ENCODE measurements at places on chromosomes 2 and 18.

- DNase-seq, result no peak
Observed at GRCh38 chr18:23963443-23964165, 51.0 kb upstream of the TTC39C start.

GRCh38 chr2:237682151-237682550 is 54.8 kb downstream of the LRRFIP1 start:
- no peak for DNase-seq

GRCh38 chr2:69222953-69223658 is 163.9 kb downstream of the GFPT1 start:
- DNase-seq, result no peak

- no peak for DNase-seq
Observed at GRCh38 chr18:4203568-4204437, 251.3 kb downstream of the DLGAP1 start.

DNA sequence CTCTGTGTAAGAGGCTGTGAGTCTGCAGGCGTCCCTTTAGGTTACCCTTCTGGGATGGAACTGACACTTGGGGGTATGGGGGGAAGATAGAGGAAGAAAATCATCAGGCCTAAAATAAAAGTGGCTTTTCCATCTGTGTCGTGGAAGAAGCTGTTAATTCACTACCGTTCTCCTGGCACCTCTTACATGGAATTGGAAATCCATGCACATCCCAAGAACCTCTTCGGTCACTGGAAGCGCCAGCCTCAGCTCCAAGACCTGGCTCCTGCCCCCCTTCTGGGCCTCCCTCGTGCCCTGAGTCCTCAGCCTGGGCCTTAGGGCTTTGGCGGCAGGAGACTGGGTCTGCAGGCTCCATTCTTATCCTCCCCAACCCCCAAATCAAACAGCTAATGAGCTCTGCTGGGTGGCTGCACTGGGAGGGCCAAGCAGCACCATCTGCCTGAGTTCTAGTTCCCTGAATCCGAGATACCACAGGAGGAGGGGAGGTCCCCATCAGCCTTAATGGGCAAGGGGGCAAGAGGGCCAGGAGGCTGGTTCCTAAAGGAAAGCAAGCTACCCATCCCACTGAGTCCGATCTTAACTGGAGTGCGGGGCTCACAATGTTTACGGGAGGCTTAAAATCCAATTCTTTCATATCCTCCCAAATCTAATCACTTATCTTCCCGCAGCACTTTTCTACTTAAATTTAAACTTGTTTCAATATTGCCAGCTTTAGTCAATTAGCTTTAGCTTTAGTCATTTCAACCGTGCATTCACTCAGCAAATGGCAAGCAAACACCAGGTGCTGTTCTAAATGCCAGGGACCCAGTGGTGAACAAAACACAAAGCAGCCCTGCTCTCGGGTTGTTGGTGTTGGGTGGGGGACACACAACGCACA is 52.8 kb downstream of the FAM178B start:
- DNase-seq, result no peak

- DNase-seq, result no peak
Observed at GRCh38 chr2:69358914-69359313, 28.1 kb downstream of the GFPT1 start.

- no peak for DNase-seq
Observed at GRCh38 chr2:11068856-11069526, 86.3 kb upstream of the SLC66A3 start.

- no peak for DNase-seq
Observed at GRCh38 chr18:40036861-40037260, 1918.2 kb upstream of the PIK3C3 start.

GRCh38 chr2:212078103-212078502 is 460.5 kb downstream of the ERBB4 start:
- DNase-seq, result no peak

DNA sequence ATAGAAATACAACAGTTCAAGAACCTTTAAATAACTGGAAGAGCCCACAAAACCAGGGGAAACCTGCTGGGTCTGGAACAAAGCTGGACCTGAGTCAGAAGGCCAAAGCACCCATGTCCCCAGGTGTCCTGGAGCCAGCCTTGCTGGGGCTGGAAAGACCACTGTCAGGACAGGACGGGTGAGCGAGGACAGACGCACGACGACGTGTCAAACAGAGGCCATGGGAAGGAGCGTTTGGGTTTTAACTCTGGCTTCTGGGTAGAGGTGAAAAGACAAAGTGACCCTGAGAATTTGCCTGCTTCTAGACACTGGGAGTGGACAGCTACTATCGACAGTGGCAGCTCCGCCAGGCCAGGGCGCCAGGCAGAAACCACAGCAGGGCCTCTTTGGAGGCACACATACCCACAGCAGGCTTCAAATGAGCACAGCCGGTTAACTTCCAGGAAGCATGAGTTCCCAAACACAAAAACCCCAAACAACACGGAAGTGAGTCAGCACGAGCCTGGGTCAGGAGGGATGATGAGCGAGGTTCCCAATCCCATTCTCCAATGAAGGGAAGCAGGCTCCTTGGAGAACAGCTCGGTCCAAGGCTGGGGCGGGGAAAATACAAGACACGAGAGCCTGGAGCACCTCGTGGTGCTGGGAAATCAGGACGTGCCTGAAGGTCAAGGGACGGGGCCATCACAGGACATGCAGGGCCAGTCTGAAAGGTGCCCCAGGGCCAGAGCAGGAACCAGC is 208.0 kb downstream of the TWIST2 start:
- no peak for DNase-seq

DNA sequence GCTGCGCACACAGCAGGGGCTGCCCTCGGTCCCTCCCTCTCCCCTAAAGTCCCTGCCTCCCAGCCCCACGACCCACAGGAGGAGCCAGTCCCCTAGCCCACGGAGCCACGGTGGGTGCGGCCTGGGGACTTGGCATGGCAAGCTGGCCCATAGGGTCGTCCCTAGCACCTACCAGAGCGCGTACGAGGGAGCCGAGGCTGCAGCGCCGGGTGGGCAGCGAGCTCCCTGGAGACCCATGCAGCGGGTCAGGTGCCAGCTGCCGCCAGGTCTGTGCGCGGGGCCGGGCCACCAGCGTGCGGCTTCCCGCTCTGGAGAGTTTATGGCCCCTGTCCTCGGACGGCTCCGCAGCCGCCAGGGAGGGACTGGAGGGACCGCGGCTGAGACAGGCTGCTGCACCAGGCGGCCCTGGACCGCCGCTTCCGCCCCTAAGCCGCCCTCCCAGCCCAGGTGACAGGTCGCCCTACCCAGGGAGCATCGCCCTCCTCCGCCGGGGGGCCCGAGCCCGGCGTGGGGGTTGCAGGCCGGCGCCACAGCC is 273.6 kb downstream of the CCDC74A start:
- DNase-seq, result no peak

DNA sequence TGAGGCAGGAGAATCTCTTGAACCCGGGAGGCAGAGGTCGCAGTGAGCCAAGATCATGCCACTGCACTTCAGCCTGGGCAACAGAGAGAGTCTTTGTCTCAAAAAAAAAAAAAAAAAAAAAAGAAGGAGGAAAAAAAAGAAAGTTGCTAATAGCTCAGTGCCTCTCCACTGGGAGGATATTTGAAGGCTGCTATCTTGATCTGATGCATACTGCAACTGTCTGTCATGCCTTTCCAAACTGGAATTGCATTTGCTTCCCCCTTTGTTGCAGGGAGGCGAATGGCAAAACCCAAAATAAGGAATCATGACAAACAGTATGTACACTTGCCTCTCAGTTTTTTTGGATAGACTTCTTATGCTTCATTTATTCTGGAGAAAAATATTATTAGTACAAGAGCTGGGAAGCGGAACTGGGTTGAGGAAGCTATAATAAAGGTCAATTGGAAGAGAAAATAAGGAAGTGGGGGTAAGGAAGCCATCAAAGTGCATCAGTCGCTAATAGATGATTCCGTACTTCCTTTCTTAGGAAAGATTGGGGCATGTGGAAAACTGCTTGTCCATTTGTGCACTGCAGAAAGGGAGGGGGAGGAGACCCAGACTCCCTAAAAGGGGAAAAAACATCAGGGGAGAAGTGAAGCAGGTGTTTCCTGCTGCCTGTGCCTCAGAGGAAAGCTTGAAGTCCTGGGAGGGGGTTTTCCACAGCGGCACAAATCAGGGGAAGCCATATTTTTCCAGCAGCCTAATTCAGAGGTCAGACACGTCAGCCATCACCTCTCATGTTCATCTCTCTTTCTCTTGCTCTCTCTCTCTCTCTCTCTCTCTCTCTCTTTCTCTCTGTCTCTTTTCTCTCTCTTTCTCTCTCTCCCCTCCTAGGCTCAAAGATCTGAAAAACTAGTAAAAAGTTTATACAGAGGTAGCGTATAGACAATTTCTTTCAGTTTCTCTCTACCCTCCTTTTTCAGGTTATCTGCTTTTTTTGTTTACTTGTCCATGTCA is 301.4 kb upstream of the TNP1 start:
- DNase-seq, result no peak

- DNase-seq, result no peak
Observed at GRCh38 chr2:15941481-15941850, 1.1 kb downstream of the MYCN start.

DNA sequence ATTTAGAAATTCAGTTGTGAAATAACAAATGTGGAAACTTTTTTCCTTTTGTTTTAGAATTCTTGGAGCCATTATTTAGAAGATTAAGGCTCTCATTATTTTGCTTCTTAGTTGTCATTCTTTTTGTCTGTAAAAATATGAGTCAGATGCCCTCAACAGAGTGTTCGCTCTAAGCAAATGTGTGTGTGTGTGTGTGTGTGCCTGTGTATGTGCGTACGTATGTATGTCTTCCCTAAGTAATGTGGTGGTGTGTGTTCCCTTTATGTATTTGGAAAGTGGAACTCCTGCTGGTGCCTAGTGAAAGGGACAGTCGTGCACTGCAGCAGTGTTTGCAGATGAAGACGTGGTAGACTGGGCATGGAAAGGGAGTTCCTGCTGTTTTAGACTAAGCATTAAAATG is 27.5 kb downstream of the ZNF407 start:
- no peak for DNase-seq

- no peak for DNase-seq
Observed at GRCh38 chr18:36537289-36537688, 239.8 kb downstream of the FHOD3 start.

- no peak for DNase-seq
Observed at GRCh38 chr2:122340246-122340645, 584.8 kb downstream of the TSN start.

GRCh38 chr18:68555879-68556301 is 159.0 kb downstream of the TMX3 start:
- DNase-seq, result no peak

- no peak for DNase-seq
Observed at GRCh38 chr18:10403708-10404107, 50.7 kb upstream of the APCDD1 start.

DNA sequence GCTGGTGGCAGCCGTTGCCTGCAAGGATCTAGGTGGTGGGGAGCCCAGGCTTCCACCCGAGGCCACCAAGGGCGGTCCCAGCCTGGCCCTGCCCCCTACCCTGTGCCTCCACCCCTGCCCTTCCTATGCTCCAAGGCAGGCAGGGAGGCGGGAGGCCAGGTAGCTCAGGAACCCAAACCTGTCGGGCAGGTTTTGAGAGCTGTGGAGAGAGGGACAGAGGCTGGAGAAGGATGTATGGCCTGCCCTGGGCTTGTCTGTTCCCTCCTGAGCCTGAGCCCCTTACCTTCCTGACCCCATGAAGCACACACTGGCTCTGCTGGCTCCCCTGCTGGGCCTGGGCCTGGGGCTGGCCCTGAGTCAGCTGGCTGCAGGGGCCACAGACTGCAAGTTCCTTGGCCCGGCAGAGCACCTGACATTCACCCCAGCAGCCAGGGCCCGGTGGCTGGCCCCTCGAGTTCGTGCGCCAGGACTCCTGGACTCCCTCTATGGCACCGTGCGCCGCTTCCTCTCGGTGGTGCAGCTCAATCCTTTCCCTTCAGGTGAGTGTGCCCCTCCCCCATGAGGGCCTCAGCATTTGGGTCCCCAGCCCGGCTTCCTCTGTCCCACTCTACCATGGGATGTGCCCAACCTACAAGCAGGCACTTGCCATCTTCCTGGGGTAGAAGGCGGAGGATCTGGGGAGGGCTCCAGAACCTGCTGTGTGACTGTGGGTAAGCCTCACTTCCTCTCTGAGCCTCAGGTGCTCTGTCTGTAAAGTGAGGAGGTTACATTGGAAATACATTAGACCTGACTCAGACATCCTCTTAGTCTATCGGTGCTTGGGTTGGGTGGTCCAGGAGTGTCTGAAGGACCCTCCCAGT is at the start of gene PROM2:
Gene PROM2, plus strand, starts transcription at position 159 of the 860 bp plus-strand sequence. Its CDS starts 137 bp downstream, at position 296.
- no peak for DNase-seq

DNA sequence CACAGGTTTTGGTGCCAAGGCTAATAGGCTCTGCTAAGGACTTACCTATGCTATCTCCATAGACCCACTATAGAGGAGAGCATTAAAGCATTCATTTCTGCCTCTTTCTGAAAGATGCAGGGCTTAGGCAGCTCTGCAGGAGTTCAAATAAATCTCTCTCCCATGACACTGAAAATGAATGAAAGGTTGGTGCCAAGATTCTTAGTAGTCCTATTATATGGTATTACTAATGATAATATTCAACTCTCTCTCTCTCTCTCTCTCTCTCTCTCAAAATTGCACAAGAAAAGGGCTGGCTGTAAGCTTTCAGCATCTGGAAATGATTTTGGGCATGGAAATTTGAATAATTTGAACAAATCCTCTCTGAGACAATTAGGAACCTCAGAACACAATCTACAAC is 433.7 kb downstream of the MBD2 start:
- DNase-seq, result peak; percentile 80

- DNase-seq, result no peak
Observed at GRCh38 chr2:70473101-70473722, 80.4 kb downstream of the TGFA start.

DNA sequence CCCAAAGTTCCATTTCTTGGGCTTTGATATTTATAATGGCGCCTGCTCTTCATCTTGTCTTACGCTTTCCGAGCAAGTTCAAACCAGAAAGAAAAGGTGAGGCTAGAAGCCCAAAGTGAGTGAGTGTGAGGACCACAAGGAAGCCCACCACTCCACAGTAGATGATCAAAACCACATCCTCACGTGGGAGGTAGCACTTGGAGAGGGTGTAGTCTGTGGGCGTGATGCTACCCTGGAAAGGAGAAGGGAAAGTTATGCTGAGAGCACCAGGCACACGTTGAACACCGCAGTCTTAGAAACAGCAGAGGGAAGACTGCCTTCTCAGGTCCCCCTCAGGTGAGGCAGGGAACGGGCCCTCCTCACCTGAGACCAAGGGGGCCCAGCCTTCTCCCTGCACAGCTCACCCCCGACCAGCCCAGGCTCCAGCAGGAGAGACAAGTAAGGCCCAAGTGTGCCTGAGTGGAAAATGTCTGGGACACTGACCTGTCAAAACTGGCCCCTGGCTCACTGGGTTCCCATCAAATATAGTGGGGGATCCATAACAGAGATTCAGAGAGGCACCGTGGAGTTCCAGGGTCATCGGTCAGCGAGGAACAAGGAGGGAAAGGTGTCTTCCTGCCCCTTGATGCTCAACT is 23.6 kb downstream of the MPPE1 start:
- DNase-seq, result no peak

All from fibroblast of skin of left quadriceps (primary cell).